ENCODE measurements at places on chromosomes 13 and 19.

DNA sequence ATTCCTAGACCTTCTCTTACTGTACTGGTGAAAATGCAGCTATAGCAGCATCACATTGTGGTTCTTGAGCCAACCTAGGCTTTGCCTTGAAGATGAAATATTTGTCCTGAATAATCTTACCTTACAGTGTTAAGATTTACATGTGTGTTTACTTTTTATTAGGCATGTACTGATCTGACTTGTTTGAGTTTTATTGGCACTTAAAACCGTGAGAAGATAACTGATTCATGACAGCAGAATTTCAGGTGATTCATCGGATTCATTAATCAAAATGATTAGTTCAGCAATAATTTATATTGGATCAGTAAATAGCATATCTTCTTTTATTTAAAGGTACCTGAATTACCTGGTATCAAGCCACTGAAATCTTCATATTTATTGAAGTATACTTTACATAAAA, 296.3 kb downstream of the KLF5 start:
- no peak for DNase-seq

DNA sequence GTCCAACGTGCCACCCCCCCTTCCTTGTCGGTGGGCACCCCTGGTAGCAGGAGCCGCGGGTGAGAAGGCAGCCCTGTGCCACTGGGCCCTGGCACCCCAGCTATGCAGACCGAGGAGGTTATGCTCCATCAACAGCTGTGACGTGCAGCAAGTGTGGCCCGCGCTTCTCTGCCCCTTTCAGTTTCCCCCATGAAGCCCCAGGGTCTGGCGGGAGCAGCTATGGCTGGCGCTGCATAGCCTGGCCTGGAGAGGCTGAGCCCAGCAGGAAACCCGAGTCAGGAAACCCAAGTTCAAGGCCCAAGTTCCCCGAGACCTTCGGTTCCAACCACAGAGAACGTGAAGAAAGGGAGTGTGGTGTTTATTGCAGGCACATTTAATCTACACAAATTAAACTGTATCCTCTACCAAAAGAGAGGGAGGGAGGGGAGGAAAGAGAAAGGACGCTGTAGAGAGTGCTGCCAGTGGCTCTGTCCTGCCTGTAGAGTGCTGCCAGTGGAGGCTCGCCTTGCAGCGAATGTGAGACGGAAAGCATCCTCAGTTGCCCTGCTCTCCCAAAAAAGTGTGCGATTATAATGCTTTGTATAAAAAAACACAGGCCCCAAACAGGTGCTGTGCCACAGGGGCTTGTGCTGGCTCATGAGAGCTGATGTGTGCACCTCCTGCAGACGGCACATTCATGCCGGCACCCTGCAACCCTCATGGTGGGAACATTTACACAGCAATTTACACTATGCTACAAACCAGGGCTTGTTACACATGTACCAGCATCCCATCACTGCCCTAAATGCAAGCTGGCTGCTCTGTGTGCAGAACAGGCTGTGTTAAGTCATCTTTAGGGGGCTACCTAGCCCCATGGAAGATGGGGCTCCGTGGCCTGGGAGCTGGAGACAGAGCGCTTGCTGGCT, 16.3 kb downstream of the POP4 start:
- DNase-seq: no peak

DNA sequence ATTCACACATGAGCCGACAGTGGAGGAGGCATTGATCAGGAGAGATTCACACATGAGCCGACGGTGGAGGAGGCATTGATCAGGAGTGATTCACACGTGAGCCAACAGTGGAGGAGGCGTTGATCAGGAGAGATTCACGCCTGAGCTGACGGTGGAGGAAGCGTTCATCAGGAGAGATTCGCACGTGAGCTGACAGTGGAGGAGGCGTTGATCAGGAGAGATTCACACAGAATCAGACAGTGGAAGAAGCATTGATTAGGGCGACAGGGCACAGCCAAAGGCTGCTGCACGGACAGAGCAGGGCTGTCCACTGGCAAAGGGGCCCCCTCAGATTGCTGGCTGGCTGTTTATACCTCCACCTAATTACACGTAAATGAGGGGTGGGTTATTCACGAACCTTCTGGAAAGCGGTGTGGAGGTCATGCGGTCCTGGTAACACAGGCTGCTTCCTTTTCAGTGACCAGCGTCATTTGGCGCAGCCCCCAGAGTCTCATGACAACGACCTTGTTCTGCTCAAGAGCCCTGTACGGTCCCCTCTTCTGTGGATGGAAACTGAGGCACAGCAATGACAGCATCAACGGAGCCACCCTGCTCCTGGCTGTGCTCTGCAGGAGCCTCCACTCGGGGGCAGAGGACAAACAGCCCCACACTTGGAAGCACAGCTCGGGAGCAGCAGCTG, 50.6 kb upstream of the GAS6 start:
- no peak for DNase-seq

- no peak for DNase-seq
These were observed 105.2 kb downstream of the INSR start for GRCh38 chr19:7188698-7189629.

- no peak for DNase-seq
These were observed 92.7 kb downstream of the SUCLA2 start for GRCh38 chr13:47908197-47908902.

GRCh38 chr13:32300920-32301319, 14.2 kb downstream of the ZAR1L start:
- no peak for DNase-seq

DNA sequence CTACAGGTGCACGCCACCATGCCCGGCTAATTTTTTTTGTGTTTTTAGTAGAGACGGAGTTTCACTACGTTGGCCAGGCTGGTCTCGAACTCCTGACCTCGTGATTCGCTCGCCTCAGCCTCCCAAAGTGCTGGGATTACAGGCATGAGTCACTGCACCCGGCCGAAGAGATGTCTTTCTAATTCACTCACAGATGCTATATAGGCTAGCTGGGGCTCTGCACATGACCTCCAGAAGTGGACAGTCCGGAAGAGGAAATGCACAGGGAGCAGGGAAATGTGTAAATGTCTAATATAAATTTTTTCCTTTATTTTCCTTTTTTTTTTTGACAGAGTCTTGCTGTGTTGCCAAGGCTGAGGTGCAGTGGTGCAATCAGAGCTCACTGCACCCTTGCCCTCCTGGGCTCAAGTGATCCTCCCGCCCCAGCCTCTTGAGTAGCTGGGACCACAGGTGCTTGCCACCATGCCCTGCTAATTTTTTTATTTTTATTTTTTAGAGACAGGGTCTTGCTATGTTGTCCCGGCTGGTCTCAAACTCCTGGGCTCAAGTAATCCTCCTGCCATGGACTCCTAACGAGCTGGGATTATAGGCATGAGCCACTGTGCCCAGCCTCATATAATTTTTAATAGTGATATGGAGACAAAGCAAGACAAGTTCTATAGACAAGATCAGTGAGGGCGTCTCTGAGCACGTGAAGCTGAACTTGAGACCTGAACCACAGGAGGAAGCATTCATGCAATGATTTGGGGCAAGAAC, 8.4 kb downstream of the GIPC1 start:
- DNase-seq: no peak

GRCh38 chr19:11673608-11674041, 65.1 kb downstream of the ZNF823 start:
- peak; percentile 76 for DNase-seq

- DNase-seq: no peak
These were observed 9.5 kb upstream of the MED26 start for GRCh38 chr19:16637535-16637934.

- DNase-seq: no peak
These were observed 69.1 kb downstream of the CAB39L start for GRCh38 chr13:49374585-49375290.

DNA sequence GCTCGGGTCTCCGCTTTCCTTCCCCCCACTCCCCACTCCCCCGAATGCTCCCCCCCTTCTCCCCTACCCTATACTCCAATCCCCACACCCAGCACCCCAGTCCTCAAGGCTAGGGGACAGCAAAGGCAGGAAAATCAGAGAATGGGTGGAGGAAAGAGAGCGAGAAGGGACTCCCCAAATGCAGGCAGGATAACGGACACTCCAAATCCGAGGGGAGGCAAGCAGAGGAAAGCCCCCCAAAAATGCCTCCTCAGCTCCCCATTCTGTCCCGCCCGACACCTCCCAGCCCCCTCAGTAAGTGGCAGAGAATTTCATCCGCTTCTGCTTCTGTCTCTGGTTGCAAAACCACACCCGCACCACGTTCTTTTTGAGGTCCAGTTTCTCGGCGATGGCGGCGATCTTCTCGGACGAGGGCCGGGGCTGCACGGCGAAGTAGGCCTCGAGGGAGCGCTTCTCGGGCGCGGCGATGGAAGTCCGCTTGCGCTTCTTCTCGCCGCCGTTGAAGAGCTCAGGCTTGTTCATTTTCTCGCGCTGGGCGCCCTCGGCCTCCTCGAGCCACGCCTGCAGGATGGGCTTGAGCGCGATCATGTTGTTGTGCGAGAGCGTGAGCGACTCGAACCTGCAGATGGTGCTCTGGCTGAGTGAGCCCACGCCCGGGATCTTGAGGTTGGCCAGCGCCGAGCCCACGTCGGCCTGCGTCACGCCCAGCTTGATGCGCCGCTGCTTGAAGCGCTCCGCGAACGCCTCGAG, 2.1 kb downstream of the POU4F1 start:
- DNase-seq: no peak

GRCh38 chr19:16442386-16443276, 29.1 kb downstream of the EPS15L1 start:
- DNase-seq: no peak

DNA sequence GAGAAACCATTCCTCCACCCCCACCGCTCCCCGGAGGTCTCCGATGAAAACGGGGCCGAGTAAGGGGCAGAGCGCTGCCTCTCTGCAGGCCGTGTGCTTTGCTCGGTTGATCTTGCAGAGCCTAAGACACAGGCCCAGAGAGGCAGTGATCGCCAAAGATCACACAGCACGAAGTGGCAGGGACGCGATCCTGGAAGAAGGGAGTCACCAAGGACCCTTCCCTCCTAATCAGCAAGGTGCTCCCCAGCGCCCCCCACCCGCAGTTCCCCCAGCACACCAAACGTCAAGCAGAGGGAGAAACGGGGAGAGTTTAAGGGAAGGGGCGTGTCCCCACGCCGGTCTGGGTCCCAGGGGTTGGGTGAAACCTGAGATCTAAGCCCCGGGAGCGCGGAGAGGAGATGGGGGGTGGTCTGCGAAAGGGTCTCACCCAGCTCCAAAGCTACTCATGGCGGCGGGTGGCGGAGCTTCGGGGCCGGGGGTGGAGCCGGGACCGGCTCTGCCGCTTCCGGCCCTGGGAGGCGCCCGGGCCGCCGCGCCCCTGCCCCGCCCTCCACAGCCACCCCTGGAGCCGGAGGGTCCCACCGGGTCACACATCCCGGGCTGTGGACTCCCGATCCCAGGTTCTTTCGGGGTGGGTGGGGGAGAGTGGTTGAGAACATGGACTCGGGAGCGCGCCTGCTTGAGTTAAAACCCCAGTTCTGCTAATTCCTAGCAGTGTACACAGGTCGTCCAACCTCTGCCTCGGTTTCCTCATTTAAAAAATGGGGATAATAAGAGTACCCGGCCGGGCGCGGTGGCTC, at the start of gene EML2:
TSS of gene EML2 (minus strand) at position 468 of the 800 bp plus-strand sequence. CDS start at position 447, 21 bp downstream.
- DNase-seq: no peak

- peak; percentile 39 for DNase-seq
These were observed 977.0 kb upstream of the SLC10A2 start for GRCh38 chr13:104043184-104043583.

DNA sequence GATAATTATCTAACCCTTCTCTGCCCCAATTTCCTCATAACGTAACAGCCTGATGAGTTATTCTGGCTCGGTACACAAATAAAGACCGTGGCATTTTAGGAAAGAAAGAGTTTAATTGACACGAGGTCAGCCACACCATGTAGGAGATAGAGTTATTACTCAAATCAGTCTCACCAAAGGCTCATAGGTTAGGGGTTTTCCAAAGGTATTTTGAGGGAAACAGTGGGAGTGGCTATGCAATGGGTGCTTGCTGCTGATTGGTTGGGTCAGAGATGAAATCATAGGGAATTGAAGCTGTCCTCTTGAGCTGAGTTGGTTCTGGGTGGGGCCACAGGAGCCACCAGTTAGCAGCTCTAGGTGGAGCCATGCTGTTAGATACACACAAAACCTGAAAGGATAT, 137.5 kb downstream of the FREM2 start:
- no peak for DNase-seq

- DNase-seq: no peak
These were observed 11.4 kb downstream of the VSTM2B start for GRCh38 chr19:29537181-29537580.
